Amniotic stem cell (primary cell): ENCODE measurements at places on chromosomes 2 and 18.
A peak's percentile ranks its signal among the peaks of the same experiment; 100 is the strongest.

DNA sequence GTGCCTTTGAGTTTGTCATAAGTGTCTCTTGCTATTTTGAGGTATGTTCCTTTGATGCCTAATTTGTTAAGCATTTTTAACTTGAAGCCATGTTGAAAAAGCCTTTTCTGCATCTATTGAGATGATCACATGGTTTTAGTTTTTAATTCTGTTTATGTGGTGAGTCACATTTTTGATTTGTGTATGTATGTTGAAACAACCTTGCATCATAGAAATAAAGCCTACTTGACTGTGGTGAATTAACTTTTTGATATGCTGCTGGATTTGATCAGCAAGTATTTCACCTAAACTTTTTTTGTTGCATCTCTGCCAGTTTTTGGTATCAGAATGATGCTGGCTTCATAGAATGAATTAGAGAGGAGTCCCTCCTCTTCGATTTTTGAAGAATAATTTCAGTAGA lies 469.7 kb downstream of the CDH2 start:
- DNase-seq, result no peak

GRCh38 chr18:55381277-55381676 lies 206.7 kb downstream of the TCF4 start:
- no peak for DNase-seq

DNA sequence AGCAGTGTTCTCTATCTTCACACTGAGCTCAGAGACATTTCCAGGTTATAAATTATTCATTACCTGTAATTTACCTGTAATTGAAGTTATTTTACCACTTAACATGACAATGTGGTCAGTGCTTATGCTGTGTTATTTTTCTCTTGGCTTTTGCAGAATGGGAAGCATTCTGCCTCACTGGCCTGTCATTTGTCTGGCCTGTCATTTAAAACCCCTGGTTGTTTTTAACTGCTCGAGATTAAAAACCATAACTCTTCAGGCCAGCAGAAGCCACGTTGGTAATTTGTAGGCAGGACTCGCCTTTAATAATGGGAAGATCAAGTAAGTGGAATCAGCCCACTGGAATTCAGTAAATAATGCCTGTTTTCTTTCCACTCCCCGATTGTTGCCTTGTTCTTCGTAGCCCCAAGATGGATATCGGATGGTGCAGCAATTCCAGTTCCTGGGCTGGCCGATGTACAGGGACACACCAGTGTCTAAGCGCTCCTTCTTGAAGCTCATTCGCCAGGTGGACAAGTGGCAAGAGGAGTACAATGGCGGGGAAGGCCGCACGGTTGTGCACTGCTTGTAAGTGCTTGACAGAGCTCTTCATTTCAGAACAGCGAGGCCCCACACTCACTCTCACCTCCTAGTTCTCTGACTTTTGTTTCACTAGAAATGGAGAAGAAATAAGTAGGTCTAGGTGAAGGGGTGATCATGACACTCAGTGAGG lies 222.4 kb upstream of the RAB12 start:
- DNase-seq, result no peak

DNA sequence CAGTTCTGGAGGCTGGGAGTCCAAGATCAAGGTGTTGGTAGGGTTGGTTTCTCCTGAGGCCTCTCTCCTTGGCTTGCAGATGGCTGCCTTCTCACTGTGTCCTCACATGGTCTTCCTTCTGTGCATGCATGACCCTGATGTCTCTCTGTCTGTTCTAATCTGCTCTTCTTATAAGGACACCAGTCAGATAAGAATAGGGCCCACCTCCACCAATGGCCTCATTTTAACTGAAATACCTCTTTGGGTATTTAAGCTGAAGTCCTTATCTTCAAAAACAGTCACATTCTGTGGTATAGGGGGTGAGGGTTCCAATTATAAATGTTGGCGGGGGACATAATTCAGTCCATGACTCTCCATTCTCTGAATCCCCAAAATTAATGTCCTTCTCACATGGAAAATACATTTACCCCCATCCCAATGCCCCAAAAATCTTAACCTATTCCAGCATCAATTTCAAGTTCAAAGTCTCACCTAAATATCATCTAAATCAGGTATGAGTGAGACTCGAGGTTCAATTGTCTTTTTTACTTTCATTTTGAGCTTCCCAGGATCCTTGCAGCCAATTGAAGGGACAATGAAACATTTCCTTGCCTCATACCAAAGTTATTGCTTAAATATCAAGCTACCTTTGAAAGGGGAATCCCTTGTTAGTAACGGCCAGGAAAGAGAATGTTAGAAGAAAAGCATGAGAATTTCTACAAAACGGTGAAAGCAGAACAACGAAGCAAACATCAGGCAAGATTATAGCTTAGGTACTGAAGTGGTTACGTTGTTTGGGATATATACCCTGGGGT lies 20.6 kb upstream of the CNOT11 start:
- no peak for DNase-seq

GRCh38 chr2:70104231-70105111 lies 17.2 kb downstream of the PCBP1 start:
- peak; percentile 32 for DNase-seq

DNA sequence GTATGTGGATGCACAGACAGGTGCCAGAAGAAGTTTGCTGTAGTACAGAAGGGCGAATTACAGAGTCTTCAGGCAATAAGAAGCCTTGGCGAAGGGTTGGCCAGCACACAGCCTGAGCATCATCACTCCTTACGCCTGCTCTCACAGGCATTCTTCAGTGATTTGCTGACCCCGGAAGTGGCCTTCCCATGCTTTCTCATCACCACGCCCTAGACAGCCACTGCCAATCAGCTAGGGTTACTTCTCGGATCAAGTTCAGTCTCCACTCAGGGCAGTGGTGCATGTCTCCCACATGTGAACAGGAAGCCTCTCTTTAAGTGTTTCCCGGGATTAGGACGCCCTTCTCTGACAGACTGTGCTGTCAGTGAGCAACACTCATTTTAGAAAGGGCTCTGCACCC lies 81.8 kb downstream of the C1QL2 start:
- no peak for DNase-seq

- DNase-seq, result no peak
These were observed 46.5 kb downstream of the IL1RL2 start for GRCh38 chr2:102233132-102233884.

DNA sequence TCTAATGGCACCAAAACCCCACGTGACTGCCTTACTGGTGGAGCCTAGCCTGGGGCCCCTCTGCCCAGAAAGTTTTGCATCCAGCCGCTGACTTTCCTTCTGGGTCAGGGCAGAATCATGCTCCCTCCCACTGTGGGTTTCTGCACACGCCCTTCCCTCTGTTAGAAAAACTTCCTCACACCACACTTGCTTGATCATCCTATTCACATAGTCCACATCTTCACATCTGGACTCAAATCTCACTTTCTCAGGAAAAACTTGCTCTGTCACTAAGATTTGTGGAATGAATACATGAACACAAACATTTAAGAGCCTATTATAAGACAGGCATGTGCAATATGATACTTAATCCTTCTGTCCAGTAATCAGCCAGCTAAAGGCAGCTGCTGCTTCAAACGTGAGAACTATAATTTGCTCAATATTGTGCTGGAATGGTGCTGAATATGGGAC lies 274.7 kb downstream of the RND3 start:
- no peak for DNase-seq

- no peak for DNase-seq
These were observed 184.2 kb upstream of the SLC35G4 start for GRCh38 chr18:11425211-11425610.

- DNase-seq, result no peak
These were observed 136.5 kb downstream of the PRPF40A start for GRCh38 chr2:152580714-152581113.

DNA sequence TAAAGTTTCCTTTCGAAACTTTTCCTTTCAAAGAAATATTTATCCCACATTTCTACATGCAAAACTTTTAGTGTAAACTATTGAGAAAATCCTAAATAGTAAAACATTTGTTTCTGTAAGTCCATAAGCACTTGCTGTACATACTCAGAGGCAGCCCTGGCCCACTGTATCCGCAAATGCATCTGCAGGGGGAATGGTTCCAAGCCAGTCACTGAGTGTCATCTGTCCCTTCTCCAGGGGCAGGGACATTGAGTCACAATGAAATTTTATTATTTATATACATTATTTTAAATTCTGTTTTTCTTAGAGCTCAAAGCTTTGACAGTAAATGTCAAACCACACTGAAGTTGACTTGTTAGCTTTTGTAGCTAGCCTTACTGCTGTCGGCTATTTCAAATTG lies 367.2 kb downstream of the MTX2 start:
- no peak for DNase-seq

- no peak for DNase-seq
These were observed 164.5 kb downstream of the PMAIP1 start for GRCh38 chr18:60064271-60064670.

GRCh38 chr2:111045771-111046444 lies 74.8 kb upstream of the BCL2L11 start:
- DNase-seq, result no peak

DNA sequence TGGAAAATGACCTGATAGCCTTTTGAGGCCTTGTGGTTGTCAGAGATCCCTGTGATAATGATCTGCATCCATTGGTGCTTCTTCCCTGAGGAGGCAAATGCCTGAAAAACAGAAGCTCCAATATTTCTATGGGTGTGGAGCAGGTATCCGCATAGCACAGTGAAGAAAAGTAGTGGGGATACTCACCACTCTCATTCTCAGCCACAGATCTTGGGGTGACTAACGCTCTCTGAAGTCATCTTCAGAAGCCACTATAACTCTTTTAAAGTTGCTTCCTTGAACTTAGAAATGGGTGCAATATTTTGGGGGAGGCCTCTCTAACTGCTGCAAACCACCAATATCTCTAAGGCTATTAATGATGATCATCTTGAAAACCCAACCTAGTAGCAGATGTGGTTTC lies 46.2 kb downstream of the ARHGAP15 start:
- no peak for DNase-seq

DNA sequence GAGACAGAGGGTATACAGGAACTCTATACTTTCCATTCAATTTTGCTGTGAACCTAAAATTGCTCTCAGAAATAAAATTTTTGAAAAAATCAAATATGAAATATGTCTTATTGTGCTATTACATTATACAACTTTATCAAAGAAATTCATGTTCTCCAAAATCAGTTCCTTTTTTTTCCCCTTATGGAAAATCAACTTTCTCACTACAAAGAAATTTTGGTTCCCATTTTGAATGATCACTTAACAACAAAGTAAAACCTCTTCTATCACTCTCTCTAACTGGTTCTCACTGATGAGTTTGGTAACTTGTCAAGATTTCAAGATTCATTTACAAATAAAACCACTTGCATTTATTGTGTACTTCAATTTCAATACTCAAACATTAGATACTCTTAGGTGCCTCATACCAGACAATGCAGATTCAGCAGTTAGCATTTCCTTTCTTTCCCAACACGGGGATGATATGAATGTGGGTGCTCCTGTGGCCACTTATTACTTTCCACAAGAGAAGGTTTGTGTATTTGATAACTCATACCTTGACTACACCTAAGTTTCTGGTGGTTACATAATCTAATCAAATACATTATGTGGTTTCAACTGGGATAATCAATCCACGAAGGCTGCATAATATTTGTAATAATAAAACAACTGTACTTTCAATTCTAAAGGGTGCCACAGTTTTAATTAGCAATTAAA lies 6.4 kb downstream of the PSME4 start:
- no peak for DNase-seq

GRCh38 chr2:86445436-86445835 lies 4.3 kb downstream of the KDM3A start:
- DNase-seq, result no peak
